Fibroblast of gingiva (primary cell): ENCODE measurements at places on chromosomes 1 and 21.

GRCh38 chr1:87331365-87332241 lies 2.9 kb downstream of the LMO4 start:
- peak; percentile 56 for DNase-seq

- no peak for DNase-seq
Observed at GRCh38 chr1:12141163-12141850, 25.5 kb upstream of the TNFRSF1B start.

GRCh38 chr1:25800703-25801377 lies 847 bp downstream of the SELENON start:
- no peak for DNase-seq

- DNase-seq: no peak
Observed at GRCh38 chr21:45329261-45330074, 41.8 kb upstream of the POFUT2 start.

- DNase-seq: no peak
Observed at GRCh38 chr1:181204530-181204929, 116.0 kb downstream of the IER5 start.

- DNase-seq: no peak
Observed at GRCh38 chr1:157151073-157151472, 12.9 kb upstream of the ETV3 start.

DNA sequence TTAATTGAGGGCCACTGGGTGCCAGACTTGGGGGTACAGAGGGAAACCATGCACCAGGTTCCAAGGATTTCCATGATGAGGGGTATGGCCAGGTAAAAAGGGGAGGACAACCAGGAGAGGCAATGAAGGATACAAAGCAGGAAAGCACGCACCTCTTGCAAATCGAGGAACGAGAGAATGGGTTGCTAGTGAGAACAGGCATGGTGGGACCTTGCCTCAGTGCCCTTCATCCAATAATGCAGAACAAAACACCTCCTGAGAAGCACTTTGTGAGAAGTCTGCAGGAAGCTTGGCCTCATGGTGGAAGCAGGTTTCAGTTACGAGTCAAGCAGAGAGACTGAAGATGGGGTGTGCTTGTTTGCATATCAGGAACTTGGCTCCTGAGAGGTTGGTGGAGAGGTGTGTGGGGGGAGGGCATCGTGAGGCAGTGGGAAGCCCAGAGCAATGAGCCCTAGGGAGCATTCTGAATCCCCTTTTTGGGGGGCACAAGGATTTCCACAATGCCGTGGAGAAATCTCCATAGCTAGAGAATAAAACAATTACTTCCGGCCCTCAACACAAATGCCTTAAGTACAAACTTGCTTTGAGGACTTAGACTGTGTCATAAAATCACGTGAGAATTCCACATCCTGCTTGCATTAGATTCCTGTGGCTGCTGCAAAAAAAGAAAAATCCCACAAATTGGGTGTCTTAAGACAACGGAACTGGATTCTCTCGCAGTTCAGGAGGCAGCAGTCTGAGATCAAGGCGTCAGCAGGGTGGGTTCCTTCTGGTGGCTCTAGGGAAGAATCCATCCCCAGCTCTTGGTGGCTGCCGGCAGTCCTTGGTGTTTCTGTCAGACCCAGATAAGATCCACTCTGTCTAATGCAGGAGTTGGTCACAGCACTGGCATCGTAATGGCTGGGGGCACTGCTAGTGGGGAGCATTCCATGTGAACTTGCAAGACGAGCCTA lies 54.9 kb upstream of the BACE2 start:
- peak; percentile 21 for DNase-seq

GRCh38 chr1:52474807-52475206 lies 70.4 kb downstream of the PRPF38A start:
- DNase-seq: no peak

- no peak for DNase-seq
Observed at GRCh38 chr21:30491963-30492428, at the start of gene KRTAP19-3. Gene KRTAP19-3, minus strand, starts transcription at chr21:30492013. Its CDS starts 56 bp downstream, at chr21:30491957.

DNA sequence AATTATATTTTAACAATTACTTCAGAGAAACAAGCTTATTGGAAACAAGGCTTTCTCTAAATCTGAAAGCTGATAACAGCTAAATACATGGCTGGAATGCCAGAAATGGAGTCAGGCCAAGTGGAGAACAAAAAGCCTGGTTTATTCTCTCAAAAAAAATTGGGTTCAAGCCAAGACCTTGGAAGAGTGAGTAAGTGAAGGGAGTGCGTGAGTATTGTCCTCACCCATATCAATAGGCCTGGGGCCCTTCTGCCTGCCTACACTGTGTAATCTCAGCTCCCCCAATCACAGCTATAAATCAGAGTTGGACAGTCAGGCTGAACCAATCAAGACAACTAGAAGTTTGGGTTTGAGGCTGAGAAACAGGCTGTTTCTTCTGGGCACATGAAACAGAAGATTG lies 7.4 kb downstream of the KYAT3 start:
- DNase-seq: peak; percentile 74

DNA sequence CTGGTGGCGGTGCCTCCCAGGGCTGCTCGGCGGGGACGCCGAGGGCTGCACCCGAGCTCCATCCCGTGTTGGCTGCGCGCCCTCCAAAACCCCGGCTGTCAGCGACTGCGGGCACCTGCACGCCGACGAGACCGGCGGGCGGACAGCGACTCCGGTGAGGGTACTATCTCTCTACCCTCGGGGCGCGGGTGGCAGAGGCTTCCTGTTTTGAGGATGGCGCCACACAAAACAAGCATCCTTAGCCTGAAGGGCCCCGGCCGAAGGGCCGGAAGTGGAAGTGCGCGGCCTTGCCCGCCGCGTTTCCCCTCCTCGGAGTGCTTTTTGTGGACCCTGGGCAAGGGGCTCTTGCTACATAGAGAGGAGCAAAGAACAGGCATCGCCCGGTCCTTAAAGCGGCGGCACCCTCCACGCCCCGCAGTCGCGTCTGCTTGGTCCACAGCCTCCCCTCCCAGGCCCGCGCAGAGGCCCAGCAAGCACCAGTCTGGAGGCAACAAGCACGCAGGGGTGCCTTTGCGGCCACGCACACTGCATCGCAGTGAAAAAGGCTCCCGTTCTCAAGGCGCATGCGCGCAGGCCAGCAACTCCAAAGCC lies 561 bp upstream of the COQ8A start:
- no peak for DNase-seq

DNA sequence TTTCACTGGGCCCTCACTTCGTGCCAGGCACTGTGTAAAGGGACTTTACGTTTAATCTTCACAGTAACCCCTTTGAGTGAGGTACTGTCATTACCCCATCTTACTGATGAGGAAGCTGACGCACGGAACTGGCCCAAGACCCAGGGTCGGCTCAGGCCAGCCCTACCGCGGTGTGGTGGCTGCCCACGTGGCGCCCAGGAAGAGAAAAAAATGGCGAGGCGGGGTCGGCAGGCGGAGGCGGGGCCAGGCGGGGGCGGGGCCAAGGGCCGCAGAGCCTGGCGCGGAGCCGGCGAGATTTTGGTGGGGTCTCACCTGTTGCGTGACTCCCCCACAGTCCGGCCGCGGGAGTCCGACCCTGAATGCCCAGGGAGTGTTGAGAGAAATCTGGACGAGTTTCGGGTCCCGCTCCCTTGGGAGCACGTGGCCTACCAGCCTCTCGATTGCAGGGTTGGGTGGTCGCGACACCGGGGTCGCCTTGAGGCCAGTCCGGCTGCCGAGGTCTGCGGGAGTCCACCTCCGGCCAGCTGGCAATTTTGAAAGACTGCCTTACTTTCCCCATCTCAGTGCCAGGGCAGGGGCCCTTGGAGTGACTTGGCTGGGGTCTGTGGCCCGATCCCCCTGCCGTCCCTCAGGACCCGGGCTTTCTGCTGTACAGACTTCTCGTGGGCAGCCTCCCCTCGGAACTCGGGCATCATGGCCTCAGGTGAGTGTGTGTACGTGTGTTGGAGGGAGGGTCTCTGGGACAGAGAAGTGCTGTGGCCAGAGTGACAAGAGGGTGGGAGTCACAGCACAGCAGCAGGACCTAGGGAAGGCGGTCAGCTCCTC lies at the start of the genes AMPD2 and GNAT2:
Gene AMPD2 (plus strand): TSS at position 262 of the 825 bp plus-strand sequence. CDS start 1,339 bp downstream, outside the sequence.
Gene GNAT2 (minus strand): TSS at position 41 of the 825 bp plus-strand sequence. CDS start 6,746 bp downstream, outside the sequence.
- DNase-seq: peak; percentile 88

GRCh38 chr1:66546047-66546810 lies 12.3 kb downstream of the SGIP1 start:
- DNase-seq: no peak

DNA sequence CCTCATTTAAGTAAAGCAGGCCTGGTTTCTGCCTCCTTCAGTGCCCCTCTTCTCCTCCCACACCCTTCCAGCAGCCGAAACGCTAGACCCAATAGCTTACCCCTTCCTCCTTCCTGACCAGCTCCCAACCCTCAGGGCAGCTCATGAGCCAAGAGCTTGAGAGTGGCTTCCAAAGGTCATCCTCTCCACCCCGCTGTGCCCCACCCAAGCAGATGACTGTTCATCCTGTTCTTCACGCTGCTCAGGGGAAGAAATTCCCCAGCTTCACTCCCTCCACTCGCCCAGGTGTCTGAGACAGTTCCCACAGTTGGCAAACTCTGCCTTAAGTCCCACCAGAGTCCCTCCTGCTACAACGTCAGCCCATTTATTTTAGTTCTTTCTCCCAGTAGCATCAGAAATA lies 23.4 kb downstream of the ARHGEF19 start:
- no peak for DNase-seq

DNA sequence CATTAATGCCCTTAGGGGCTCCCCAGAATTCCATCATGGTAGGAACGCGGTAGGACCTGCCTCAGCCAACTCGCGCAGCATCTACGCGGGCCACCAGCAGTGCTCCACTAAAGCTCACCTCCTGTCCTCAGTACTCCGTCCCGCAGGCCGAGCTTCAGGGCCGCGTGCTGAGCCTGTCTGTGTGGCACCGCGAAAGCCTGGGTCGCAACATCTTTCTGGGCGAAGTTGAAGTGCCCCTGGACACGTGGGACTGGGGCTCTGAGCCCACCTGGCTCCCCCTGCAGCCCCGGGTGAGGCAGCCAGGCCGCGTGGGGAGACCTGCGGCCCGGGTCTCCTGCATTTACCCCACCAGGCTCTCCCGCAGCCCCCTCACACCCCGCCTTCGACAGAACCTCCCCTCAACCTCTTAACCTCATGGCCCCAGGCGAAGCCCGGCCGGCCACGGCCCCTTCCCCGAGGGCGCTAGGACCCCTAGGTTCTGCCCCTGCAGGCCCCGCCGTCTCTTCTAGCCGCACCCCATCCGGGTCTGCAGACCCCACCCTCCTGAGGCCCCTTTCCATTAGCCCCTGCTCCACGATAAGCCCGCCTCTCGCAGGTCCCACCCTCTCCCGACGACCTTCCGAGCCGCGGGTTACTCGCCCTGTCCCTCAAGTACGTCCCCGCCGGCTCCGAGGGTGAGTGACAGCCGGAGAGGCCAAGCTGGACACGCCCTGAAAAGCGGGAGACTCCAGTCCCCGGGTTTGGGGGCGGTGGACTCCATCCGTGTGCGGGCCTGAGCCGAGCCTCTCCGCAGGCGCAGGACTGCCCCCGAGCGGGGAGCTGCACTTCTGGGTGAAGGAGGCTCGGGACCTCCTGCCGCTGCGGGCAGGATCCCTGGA lies 9.1 kb downstream of the SYTL1 start:
- DNase-seq: no peak

GRCh38 chr1:90417126-90417525 lies 300.0 kb downstream of the BARHL2 start:
- DNase-seq: no peak

GRCh38 chr1:183023146-183023600 lies at the start of gene LAMC1:
Gene LAMC1, plus strand, starts transcription at chr1:183023420. Its CDS starts 297 bp downstream, at chr1:183023717.
- DNase-seq: peak; percentile 92

DNA sequence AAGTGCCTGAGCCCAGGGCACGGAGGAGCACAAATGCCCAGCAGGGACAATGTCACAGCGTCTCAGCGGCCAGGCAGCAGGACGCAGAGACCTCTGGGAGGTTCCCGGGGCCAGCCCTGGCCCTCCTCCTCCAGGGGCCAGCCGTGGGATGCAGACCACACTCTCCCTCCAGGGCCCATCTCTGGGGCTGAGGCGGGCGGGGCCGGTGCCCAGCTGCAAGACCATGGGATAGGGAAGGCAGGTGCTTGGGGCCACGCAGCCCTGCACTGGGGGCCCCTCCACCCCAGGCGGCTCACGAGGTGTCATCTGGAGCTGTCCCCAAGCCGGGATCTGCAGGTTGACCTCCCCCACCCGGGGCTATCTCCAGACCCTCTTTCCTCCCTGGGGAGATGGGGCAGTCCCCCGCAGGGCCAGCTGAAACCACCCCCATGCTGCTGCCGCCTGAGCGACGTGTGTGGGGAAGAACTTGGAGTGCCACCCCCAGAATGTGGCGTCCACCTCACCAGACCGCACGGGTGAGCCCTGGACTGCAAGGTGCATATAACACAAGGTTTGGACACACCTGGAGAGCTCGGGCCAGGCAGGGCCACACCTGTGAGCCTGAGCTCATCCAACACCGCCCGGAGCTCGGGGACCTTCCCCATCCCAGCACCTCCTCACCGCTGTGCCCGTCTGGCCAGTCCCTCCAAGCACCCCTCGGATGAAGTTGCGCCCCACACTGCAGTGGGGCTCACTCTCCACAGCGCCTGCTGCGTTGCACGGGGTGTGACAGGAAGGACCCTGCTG lies 4.1 kb upstream of the TTLL10 start:
- no peak for DNase-seq

DNA sequence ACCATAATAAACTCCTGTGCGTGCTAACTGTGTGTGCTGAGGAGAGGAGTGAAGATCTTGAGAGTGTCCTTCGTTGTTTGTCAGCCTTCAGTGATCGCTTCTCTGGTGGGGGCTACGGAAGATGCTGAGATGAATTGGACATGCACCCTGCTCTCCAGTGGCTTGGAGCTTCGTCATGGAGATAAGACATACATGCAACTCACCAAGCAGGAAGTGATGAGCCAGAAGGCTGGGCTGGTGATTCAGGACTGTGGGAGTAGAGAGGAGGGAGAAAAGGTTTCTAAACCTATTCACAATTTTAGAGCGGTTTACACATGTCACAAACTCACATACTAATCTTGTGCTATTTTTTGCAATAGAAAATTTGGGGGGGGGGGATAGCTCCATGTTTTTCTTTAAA lies 128.9 kb upstream of the ADAR start:
- no peak for DNase-seq

GRCh38 chr1:63914706-63915105 lies 140.9 kb downstream of the ROR1 start:
- DNase-seq: no peak

DNA sequence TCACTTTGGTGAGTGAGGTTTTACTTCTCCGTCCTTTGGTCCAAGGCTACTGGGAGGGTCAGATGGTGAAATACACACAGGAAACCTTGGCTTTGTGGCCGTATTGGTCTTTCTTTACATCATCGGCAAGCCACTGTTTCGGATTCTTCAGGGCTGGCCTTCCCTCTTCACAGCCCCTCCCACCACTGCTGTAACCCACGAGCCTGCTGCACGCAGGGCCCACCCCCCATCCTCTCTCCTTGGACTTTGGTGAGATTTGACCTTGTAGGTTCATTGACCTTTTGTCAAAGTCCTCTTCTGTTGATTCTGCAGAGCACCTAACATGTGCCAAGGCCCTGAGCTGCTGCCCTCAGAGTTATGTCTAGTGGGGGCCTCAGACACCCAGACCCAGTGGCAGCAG lies 328.6 kb downstream of the CAMTA1 start:
- no peak for DNase-seq

- peak; percentile 89 for DNase-seq
Observed at GRCh38 chr1:3504151-3504821, 49.8 kb downstream of the ARHGEF16 start.

GRCh38 chr1:87410776-87411480 lies 82.2 kb downstream of the LMO4 start:
- DNase-seq: peak; percentile 34
